ENCODE measurements at places on chromosomes 3 and 15.

DNA sequence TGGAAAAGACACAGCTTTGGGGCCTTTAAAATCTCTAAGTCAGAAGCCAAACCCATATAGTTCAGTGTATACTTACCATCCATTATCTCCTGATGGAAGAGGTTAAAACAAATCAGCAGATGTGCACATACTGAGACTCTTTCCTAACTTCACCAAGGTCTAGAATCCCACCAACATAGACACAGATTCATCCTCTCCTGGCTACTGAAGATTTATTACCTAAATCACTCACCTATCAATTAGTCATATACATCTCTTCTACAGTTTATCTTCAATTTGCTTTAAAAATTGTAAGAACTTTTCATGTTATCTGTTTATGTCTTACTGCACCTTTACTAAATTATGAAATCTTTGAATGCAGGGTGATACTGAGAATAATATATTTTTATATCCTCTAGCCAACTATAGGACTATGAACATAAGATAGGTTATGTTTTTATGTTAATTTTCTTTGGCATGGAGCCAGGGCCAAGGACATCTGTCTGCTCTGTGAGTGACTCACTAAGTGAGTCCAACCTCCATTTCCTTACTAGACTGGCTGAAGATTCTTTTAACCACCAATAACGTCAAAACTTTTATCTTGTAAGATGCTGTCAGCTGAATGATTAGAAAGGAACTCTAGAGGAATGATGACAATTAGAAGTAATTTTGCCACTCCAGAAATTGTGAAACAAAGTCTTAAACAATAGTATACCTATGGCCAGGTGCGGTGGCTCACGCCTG, 397.6 kb downstream of the FOXP1 start:
- DNase-seq: peak; percentile 28

- peak; percentile 19 for DNase-seq
Measured at GRCh38 chr3:13002398-13003124, 70.7 kb downstream of the IQSEC1 start.

- DNase-seq: no peak
Measured at GRCh38 chr3:47890828-47891612, 88.1 kb downstream of the DHX30 start.

GRCh38 chr3:117499189-117499870, 789.8 kb downstream of the TUSC7 start:
- DNase-seq: no peak

- DNase-seq: no peak
Measured at GRCh38 chr15:64222573-64223366, 59.9 kb upstream of the PPIB start.

DNA sequence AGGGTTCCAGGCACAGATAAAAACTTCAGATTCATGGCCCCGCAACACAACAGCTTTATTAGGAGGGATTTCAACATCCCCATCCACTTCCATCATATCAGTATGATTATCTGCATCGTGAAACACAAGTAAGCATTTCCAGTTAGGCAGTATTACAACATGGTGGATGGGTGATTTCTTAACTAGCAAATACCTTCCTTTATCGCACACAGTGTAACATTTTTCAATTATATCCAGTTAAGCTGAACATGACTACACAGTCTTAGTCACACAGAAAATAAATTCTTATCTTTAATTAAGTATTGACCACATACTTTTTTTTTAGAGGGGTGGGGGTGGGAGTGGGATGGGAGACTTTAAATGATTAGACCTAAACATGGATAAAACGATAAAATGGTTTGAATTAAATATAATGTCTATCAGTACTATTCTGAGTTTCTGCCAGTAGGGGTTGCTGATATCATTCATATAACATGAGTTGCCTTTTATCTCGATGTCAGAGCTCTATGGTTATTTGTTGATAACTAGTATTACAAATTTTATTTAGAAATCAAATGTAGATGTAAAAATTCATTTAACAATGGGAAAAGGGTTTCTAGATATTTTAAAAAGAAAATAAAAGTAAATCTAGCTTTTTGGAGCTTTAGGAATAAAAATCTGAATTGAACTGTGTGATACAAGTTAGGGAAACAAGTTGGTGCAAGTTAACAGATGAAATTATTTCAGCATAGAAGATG, 146.6 kb downstream of the TBL1XR1 start:
- peak; percentile 68 for DNase-seq

DNA sequence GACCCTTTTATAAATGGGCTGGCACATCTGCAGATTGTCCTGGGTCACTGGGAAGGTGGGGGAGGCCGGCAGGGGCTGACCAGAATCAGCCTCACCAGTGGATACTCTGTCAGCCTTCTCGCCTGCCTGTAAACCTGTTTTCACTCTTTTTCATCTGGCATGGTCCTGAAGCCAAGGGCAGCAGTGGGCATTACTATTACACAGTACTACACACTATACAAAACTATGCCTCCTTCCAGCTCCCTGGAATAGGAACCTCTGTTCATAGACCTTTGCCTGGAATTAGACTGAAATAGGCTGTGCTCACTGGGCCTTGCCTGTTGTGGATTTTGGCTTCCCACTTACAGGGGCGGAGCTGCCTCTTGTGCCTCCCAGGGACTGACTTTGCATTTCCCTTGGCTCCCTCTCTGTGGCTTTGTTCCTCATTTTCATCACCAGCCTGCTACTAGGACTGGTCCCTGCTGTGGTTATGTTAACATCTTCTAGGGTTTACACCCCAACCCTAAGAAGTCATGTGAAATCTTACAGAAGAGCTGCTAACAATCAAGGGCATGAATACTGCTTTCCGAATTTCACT, 120.7 kb downstream of the FNDC3B start:
- DNase-seq: no peak

DNA sequence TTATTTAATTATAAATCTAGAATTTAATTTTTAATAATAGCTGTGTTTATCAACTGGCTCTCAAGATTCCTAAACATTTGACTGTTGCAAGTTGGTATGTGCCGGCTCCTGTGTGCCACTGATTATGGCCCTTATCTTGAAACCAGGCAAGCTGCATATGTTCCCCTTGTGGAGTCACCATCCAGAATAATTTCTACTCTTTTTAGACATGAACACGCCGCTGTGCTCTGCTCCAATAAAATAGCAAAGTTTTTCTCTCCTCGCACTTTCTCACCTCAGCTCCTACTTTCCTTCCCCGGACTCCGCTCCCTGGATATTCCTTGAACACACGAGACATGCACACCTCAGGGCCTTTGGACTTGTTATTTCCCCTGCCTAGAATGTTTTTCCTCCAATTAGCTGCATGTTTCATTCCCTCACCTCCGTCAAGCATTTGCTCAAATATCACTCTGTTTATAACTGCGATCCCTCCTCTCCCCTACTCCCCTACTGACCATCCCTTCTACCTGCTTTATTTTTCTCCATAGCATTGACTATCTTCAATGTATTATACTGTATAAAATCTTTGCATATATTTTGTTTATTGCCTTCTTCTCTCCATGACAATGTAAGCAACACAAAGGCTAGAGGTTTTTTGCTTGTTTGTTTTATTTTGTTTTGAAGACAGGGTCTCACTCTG, 26.1 kb upstream of the ERICH6 start:
- DNase-seq: no peak
